Activated naive CD8-positive, alpha-beta T cell treated with anti-CD3 and anti-CD28 coated beads, Interleukin-2, amount 10 ng/mL, durations not matched to agents 7 days and 5 days (primary cell): ENCODE measurements at places on chromosomes 2 and 18. TPM values are rescaled to one million over a fixed set of nuclear protein-coding genes. Genes with fewer than 3 reads are reported as not detected.

DNA sequence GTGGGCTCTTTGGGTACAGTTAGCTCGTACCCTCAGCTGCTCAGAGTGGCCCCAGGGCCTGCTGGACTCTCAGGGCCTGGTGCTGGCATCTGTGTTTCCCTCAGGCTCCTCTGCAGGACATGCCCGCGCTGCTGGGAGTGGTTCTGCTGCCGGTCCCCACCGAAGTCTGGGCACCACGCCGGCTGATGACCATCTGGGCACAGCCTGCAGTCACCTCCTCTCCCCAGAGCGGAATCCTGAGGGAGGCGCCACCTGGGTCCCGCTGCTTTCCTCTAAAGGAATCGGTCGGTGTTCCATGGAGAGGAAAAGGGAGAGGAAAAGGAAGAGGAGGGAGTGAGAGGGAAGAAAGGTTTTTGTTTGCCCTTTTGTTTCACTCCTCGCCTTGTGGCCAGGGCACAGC, 43.6 kb downstream of the MC2R start:
- DNase-seq, result no peak

RNF125 gene
- 29.0 TPM for total RNA-seq

DNA sequence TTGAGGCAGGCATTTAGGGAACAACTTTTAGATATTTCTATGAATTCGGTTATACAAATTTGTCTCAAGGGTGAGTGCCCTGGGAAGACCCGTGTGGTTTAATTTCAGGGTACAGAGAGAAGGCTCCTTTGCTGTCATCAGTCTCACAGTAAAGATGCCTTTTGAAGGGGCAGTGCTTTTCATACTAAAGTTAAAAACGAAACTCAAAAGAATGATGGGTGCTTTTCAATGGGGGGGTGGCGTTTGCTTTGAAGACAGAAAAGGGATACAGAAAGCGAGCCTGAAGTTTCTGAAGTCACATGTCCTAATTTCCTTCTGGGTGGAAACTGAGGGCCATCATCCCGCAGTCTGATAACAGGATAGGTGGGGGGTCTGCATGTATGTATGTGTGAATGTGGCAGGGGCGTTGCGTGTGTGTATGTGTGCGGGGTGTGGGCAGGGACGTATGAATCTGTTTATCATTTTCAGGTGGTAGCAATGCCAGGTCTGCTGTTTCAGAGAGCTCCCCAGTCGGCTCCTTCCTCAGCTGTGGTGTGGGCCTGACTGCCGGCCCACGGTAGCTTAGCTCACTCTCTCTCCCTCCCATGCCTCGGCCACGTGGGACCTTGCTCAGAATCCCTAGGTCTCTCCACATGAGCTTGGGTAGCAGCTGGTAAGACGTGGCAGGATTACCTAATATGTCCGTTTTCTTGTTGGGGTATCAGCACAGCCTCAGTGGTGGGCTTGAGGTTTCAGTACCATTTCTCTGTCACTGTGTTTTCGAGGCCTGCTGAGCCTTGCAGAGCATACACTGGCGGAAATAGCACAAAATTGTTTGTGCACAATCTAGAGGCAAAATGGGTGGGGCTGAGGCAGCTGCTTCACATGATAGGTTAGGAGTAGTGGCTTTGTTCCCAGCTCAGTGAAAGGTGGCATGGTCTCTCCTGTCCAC, 32.7 kb downstream of the ARHGAP25 start:
- peak; percentile 66 for DNase-seq

LNPK gene
- total RNA-seq, result 41.5 TPM

DNA sequence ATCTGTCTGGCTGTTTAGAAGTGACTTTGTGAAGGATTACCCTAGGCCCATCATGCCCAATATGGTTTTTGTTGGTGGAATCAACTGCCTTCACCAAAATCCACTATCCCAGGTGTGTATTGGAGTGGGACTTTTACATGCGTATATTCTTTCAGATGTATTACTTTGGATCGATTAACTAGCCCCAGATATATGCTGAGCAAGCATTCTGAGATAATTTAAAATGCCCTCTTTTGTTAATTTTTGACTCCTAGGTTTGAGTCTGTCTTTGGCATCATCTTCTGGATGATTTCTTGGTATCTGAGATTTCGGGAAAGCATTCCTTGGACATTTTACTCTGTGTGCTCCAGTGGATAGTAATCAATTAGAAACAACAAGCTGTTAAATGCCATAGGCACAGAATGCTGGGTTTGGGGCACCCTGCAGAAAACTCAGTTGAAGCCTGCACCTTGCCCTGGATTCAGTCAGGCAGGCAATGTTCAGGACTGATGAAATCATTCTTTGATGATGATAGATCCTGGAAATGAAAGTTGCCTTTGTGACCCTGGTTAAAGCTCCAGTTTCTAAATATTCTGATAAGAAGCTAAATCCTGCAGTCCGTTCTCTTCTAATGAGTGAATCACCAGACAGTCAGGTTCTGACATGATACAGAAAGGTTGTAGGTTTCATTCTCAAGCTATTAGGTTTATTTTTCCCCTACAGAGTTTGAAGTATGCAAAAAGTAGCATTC, 1.1 kb downstream of the UGT1A1 start:
- DNase-seq, result no peak

- no peak for DNase-seq
Measured at GRCh38 chr2:184444217-184444616, 154.1 kb upstream of the ZNF804A start.

TEKT4 gene
- total RNA-seq, result not detected

GRCh38 chr2:152284398-152284797, 50.6 kb upstream of the FMNL2 start:
- no peak for DNase-seq

SLC38A11 gene
- total RNA-seq, result not detected

DNA sequence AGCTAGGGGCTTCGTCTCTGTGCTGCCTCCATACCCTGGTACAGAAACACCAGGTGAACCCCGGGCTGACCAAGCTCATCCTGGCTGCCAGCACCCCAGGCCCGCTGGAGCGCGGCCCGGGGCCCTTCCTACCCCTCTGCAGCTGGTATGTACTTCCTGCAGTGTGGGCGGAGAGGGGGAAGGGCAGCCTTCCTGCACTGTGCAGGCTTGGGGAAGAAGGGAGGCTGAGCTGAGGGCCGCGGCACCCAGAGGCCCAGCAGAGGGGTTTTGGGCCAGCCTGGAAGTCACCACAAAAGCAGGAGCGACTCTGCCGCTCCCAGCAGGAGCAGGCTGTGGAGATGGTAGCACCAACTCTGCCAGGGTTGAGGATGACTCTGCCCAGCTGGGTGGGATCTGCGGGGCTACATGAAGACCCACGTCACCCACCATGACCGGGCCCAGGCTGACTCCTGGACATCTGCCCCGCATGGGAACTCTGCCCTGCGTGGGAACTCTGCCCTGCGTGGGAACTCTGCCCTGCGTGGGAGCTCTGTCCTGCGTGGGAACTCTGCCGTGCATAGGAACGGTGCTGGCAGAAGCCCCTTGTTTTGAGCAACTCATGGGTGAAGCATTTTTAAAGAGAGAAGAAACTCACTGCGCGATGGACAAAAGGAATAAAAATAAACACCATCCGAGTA, 273.3 kb downstream of the NDUFA10 start:
- peak; percentile 45 for DNase-seq

DNA sequence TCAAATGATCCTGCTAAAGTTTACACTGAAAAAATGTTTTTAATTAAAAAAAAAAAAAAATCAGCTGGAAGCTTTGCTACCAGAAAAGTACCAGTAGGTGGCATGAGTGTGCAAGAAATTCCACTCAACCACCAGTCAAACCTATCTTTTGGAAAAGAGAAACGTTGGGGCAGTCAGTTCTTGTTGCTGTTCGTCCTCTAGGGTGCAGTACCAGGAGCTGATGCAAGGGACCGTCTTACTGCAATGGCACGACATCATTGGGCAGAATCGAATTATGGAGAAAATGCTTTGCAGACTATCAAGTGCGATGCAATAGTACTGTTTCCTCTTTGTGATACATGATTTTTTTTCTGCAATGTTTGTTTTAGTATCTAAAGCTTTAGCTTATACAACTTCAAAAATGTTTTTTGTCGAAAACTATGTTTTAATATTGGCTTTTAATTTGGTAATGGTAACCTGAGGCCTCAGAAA, 18.3 kb downstream of the YPEL5 start:
- DNase-seq, result no peak

- DNase-seq, result no peak
Measured at GRCh38 chr2:178761759-178762371, 45.4 kb downstream of the TTN start.

- DNase-seq, result no peak
Measured at GRCh38 chr18:54215069-54215468, 9.4 kb downstream of the MBD2 start.

- DNase-seq, result no peak
Measured at GRCh38 chr2:10144771-10145518, 22.4 kb downstream of the RRM2 start.

DNA sequence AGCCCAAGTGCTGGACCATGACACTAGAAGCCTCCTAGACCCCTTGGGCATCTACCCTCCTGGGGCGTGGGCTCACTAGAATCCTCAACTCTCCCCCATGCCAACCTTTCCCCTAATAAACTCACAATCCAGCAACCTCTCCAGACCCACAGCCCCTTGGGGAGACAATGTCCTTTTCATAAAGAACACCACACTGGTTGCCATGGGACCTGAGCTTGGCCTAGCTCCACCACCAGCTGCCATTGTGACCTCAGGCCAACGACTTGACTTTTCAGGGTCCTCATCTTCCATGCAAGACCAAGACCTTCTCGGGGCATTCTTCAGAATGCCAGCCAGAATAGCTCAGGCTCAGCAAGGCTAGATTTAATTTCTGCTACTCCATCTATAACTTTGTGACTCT, 128.1 kb upstream of the NPAS2 start:
- no peak for DNase-seq

- DNase-seq, result no peak
Measured at GRCh38 chr2:7530001-7530400, 612.8 kb downstream of the RNF144A start.

DCDC2C gene
- total RNA-seq, result not detected

DNA sequence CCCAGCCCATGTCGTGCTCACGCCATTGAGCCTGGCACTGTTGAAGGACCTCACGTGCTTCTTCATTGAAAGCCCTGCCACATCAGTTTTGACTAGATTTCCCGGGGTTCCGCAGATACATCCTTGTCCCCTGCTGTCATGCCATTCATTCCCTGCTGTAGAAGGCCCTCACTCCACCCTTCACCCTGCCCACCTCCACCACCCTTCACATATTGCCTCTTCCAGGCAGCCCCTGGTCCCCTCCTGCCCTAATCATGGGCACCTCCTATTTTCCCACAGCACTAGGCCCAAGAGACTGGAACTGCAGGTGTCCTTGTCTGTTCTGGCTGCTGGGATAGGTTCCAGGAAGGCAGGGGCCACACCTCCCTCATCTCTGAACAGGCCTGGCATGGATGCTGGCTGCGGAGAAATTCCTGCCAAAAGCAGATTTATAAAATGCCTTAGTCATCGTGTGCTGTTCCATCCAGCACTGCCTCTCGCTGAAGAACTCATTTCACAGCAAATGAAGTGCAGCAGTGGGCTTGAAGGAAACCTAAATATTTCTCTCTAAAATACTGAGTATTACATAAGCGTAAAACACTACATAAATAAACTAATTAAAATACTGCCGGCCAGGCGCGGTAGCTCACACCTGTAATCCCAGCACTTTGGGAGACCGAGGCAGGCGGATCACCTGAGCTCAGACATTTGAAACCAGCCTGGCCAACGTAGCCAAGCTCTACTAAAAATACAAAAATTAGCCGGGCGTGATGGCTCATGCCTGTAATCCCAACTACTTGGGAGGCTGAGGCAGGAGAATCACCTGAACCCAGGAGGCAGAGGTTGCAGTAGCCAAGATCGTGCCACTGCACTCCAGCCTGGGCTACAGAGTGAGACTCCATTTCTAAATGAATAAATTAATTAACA, 38.4 kb downstream of the EIF4E2 start:
- DNase-seq, result no peak

FKBP7 gene
- total RNA-seq, result 2.4 TPM

ASB18 gene
- total RNA-seq, result not detected

DNA sequence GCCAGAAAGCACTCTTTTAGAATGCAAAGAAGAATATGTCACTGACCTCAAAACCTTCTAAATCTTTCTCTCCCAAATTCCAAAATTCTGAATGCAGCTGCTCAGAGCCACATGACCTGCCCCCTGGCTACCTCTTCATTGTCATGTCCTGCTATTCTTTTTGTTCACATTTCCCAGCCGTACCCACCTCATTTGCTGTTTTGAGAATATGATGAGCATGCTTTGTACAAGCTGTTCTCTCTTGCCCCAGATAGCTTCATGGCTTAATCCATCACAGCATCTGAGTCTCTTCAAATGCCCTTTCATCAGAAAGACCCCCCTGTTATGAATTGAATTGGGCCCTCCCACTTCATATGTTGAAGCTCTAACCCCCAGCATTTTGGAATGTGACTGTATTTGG, 214.3 kb downstream of the KCNS3 start:
- no peak for DNase-seq

- DNase-seq, result no peak
Measured at GRCh38 chr2:218031771-218032257, 29.0 kb upstream of the TNS1 start.

GRCh38 chr18:58027341-58027740, 16.7 kb upstream of the NEDD4L start:
- no peak for DNase-seq

DNA sequence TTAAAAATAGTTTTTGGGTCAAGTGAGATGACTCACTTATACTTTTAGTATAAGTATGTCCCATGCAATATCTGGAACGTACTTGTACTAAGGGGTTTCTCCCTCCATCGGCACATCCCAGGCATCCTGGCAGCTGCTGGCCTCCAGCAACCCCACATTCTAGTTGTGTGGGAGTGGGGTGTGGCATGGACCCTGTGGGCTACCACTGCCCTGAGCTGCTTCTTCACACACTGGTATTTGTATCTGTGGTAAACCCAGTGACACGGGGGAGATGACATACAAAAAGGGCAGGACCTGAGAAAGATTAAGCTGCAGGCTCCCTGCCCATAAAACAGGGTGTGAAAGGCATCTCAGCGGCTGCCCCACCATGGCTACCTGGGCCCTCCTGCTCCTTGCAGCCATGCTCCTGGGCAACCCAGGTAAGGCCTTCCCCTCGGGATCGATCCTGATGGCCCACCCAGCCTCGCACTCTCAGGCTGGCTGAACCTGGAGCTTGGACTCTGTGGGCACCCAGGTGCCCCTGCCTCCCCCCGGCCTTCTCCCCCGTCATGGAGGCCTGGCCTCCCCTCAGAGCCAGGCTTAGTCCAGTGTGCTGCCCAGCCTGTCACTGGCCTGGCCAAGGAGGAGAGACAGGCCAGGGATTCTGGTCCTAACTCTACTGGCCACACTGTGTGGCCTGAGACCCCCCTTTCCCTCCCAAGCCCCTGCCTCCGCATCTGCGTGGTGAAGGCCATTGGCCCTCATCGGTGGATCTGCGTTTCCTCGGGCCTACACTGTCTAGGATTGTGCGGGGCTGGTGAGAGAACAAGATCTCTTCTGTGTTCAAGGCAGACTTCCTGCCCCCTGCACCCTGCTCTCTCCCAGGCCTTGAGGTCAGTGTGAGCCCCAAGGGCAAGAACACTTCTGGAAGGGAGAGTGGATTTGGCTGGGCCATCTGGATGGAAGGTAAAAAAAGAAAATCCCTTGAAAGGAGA, at the start of gene GNLY:
Gene GNLY, plus strand, starts transcription at position 307 of the 974 bp plus-strand sequence. Its CDS starts 61 bp downstream, at position 368.
- no peak for DNase-seq
